DMS79 (cell line): ENCODE measurements at places on chromosomes 5 and 9.

GRCh38 chr5:76376148-76376865, 26.8 kb upstream of the IQGAP2 start:
- DNase-seq, result no peak

DNA sequence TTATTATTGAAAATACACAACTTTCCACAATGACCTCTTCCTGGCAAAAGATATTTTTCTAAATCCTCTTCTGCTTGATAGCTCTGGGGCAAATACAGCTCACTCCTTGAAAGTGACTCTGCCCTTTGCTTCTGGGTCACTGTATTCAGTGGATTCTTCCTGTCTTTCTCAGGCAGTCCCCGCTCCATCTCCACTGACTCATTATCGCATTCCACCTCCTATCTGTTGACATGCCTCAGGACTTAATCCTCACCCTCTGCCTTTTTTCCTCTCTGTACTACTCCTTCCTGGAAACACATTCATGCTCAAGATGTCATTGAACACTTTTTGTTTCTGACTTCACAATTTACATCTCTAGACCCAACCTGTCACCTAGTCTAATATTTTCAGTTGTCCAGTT, 8.4 kb upstream of the RGS7BP start:
- no peak for DNase-seq

- DNase-seq, result no peak
These were observed 1.8 kb downstream of the RPL12 start for GRCh38 chr9:127449332-127449966.

DNA sequence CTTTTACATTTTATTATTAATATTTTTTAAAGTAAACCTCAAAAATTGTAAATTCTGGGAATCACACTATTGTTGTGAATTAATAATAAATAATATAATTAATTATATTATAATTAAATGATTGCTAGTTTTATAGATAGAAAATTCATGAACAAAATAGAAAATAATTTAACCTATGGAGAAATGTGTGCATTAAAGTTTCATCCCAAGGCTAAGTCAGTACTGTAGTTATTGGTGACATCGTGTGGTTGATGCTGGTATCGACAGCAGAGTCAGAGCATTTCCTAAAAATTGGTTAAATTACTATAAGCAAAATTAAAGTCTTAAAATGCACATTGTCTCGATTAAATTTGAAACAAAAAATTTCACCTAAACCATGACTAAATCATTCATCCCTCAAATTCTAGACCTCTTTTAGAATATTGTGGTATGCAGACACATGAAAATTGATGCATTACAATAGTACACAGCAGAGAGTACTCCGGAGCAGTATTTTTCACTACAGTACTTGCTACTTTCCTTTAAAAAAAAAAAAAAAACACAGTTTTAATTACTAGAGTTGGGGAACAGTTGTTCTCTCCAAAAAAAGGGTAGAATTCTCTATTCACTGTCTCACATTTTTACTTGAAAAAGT, 73.9 kb downstream of the RORB start:
- no peak for DNase-seq

DNA sequence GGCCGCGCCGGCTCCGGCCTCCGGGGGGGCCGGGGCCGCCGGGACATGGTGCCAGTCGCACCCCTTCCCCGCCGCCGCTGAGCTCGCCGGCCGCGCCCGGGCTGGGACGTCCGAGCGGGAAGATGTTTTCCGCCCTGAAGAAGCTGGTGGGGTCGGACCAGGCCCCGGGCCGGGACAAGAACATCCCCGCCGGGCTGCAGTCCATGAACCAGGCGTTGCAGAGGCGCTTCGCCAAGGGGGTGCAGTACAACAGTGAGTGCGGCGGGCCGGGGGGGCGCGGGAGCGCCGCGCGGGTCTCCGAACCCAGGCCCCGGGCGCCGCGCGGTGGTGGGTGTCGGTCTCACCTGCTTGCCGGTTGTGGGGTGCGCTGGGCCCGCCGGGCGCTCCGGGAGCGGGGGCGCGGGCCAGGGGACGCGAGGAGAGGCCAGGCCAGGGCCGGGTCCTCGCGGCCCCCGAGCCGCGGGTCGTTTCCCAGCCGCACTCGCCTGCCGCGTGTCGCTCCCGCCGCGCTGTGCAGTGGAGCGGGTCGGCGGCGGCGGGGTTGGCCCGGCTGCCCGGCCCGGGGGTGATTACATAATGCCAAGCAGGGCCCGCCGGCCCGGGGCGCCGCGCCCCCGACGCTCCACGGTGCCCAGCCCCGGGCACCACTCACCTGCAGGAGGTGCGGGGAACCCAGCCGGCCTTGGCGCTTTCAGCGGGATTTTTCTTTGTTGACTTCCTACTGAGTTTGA, 492 bp downstream of the RABL6 start:
- DNase-seq, result peak; percentile 28

- no peak for DNase-seq
These were observed 39.8 kb downstream of the POLK start for GRCh38 chr5:75551471-75551870.

DNA sequence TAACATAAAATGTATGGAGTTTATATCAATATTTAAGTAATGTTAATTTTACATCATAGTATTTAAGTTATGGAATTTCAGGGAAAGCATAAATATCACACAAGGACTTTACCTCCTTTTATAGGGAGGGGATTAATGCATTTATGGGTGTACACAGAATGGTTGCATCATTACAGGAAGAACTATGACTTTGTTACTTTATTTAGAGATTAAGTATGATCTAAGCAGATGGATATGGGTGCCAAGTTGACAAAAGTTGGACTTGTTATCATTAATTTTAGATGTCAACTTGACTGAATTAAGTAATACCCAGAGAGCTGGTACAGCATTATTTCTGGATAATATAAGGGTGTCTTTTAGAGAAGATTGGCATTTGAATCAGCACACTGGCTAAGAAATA, 160.5 kb upstream of the CDH10 start:
- no peak for DNase-seq

GRCh38 chr9:113882636-113883164, 6.6 kb downstream of the ZNF618 start:
- no peak for DNase-seq

DNA sequence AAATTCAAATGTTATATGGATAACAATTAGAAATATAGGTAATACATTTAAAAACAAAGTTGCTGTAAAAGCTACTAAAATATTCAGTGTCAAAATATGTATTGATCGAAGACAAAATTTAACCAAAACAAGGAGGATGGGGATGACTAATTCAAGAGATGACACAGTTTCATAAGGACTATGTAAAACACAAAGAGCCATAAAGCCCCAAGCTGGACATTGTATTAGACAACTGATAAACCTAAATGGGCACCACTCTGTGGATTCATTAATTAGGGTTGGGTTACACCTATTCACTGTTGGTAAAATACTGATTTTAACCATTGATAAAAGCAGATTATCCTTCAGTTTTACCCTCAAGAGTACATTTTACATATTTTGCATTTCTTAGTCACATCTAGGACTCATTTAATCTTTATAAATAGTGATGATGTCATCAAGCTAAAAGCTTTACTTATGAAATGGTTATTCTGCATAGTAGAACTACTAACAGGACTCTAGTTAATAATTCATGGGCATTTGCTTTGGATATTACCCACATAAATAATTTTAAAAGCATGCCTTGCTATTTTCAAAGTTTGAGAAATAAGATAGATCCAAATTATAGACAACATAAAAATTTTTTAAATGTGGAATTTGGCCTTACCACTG, 13.7 kb downstream of the TUT7 start:
- DNase-seq, result no peak

GRCh38 chr5:23014266-23014665, 161.1 kb upstream of the CDH12 start:
- DNase-seq, result no peak

DNA sequence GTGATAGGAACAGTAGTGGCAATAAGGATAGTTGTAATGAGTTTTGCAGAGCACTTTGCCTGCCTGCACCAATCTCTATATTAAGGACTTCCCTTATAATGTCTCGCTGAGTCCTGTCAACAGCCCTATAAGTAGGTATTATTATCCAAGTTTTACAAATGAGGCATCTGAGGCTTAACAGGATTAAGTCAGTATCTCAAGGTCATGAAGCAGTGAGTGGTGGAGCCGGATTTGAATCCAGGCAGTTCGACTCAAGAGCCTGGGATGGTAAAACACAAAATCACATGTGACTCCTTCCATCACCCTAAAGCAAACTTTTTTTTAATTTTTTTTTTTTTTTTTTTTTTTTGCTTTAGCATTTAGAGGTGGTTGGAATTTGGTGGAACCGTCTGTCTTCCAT, 59.0 kb upstream of the RARS1 start:
- DNase-seq, result no peak

DNA sequence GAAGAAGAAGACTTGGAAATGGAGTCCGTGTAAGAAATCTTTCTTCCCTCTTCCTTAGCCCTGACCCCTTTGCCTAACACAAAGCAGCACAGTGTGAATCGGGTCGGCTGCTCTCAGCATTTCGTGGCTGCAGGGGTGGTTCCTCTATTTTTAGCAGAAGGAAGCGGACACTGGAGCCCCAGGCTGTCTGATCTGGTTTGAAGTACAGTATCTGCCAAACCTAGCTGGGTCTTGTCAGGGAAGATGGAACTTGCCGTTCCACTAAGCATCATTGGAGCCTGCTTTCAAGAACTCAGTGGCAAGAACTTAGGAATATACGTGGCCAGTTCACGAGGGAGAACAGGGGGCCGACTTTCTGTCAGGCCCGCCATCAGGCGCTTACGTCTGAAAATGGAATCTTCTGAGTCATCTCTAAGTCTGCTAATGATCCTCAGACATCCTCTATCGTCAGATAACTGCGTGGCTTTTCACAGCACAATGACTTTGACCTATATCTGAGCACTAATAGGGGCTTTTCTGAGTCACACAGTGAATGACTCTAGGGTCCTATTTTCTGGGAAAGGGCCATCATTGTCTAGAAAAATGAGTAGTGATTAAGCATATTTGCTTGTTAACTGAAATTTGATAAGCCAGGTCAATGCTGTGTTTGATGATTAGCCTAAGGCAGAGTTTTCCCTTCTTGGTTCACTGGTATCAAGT, 43.3 kb upstream of the NCS1 start:
- DNase-seq, result no peak

DNA sequence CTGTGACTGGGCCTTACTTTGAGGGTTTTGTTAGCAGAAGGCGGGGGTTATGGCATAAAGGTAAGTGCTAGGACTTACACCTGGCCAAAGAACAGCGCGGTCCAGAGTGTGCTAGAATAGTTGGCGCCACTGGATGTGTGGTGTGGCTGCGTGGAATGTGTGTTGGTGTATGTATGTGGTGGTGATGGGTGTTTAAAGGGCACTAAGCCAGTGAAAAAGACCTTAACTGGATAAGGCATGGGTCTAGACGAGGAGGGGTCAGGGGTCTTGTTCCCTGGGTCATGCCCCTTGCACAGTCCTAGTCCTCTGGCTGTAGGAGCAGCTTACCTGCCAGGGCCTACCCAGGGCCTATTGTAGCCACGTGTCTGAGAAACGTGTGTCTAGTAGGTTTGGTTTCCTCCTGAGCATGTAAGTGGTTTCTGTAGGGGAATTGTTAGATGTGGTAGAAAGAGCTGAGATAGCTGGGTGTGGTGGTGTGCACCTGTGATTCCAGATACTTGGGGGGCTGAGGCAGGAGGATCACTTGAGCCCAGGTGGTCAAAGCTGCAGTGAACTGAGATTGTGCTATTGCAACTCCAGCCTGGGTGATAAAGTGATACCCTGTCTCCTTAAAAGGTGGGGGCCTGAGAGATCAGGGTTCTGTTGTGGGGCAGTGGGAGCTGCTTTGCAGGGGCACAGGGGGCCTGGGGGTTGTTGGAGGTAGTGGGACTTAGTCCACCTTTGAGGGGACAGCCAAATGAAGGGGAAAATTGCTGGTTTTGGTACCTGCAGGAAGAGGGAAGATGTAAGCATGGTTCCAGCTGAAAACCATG, 55.2 kb downstream of the HSPA4 start:
- DNase-seq, result no peak

DNA sequence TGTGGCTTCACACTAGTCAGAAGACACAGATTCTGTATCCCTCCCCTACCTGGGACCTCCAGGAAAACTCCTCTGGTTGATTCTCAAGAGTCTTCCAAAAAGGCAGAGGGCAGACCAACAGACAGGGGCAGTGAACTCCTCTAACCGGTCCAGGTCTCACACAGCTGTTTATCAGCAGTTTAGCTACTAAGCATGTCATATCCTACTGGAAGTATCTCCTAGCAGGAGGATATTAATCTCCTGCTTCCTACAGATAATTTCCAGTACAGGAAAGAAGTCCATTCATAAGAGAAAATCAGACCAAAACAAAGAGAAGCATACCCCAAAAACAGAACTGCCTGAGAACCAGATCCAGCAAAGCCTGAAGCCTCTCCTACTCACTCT, 64.3 kb downstream of the DTWD2 start:
- no peak for DNase-seq

GRCh38 chr5:41924526-41924871, 582 bp upstream of the FBXO4 start:
- no peak for DNase-seq

DNA sequence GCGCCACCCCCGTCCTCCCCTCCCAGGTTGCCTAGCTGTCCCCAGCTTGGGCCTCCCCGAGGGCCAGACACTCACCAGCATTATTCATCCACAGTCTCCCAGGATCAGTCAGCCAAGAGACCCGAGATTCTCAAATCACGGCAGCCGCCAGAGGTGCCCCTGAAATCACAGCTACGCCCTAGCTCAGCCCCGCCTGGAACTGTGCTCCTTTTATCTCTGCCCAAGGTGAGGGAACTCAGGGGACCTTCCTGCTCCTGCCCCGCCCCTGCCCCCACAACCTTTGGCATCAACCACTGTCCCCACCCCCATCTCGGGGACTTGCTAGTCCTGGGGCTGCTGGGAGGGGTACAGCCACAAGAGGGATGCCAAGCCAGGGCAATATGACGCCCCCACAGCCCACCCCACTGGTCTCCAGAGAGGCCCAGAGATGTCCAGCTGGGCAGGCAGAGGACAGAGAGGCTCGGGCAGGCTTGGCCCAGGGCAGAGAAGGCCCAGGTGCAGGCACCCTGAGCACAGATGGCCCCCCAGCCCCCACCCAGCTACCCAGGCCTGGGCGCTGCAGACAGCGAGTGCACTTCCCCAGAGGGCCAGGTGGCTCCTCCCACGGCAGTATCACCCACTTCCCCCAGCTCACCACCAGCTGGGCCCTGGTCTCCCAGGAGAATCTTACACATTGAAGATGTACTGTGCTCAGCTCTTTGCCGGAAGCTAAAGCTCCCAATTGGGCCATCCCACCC, at the start of gene FUT7:
Gene FUT7 (minus strand): TSS at position 185 of the 737 bp plus-strand sequence. CDS start 97 bp downstream, at position 88.
- DNase-seq, result no peak

- no peak for DNase-seq
These were observed 5.5 kb upstream of the DNAJB5 start for GRCh38 chr9:34984049-34984448.

DNA sequence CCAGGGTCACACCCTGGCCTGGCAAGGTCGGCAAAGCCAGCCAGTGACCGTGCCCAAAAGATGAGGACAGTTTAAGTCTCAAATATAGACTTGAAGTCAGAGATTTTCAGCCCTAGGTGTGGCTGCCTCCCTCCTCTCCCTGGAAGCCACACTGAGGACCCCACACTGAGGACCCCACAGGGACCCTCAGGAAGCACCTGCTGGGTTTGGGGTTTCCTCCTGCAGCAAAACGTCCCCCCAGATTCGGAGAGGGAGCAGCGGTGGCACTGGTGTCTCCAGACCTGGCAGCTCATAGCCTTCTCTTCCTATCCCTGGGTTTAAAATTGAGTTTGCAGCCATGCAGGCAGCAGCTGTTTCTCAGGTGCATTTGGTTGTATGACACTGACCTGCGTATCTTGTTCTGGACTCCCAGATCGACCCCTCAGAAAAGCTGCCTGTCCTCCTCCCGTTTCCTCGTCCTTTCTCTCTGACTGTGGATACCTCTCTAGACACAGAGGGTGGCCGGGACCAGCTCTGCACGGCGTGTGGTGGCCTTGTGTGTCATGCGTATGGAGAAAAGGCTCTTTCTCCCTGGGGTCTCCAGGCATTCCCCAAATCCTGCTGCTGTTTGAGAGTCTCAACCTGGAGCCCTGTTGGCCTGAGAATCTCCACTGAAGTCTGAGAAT, 36.6 kb downstream of the MRPL36 start:
- no peak for DNase-seq
